COLO829 (cell line): ENCODE measurements at places on chromosomes 3 and 15.
A peak's percentile ranks its signal among the peaks of the same experiment; 100 is the strongest.

DNA sequence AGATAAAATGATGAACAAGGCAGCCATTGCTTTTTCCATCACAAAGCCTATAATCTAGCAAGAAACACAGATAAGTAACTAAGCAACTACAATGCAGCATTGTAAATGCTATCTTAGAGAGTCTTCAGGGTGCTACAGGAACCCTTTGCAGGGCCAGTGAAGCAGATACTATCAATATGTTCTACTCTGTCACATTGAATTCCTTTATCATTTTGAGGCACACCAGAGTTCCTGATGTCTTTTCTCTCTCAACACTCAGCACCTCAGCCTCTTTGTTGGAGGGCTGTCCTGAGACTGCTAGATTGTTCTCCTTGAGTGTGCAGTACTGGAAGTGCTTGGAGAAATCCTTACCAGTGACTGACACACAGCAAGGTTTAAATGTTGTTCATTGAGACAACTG lies 107.4 kb upstream of the MRPL3 start:
- no peak for DNase-seq

GRCh38 chr15:41952013-41952563 lies 20.3 kb downstream of the EHD4 start:
- DNase-seq, result no peak

- DNase-seq, result peak; percentile 32
These were observed 55.8 kb upstream of the FAM98B start for GRCh38 chr15:38398134-38398533.

DNA sequence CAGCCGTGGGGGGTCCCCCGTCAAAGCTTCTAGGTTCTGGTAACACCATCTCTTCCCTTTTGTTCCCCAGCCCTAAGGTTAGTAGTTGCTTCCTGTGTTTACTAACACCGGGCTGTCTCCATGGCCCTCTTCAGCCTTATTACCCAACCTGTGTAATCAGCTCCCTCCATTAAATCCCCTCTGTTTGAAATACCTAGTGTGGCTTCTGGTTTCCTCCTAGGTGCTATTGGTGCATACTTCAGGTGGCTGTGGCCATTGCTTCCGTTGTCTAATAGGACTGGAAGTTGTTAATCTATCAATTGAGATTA lies 35.3 kb downstream of the MOBP start:
- DNase-seq, result no peak

- DNase-seq, result no peak
These were observed 215.7 kb downstream of the FHIT start for GRCh38 chr3:61035573-61035972.

DNA sequence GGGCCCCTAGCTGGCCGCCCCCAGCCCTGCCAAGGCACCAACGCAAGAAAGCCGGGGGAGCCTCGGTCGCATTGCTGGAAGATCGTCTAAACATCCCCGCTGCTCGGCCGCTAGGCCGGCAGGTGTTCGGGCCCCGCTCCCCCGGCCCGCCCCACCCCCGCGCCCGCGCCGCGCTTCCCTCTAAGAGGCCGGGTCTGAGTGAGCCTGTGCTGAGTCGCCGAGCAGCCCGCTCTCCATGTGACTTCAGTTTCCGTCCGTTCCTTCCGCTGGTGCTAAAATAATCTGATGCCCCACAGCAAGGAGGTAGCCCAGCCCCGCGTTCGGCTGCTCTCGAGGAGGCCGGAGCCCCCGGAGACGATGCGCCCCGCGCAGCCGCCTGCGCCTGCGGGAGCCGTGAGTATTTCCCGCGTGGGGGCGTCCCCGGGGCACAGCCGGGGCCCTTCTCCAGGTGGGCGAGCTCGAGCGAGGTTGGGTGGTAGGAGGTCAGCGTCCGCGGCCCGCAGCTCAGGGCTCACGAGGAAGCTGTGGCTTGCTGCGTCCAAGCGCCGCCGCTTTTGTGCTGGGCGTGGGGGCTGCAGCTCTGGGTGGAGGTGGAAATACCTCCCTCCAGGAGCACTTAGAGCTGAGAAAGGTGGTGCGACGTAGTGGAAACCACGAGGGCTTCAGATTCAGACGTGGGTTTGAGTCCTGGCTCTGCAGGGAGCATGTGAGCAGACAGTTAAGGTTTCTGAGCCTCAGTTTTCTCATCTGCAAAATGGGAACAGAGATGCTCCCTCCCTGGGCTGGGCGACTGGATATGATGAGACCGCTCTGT lies at the start of gene NRROS:
TSS of gene NRROS (plus strand) at position 212 of the 814 bp plus-strand sequence. CDS start 14,846 bp downstream, outside the sequence.
- peak; percentile 35 for DNase-seq

DNA sequence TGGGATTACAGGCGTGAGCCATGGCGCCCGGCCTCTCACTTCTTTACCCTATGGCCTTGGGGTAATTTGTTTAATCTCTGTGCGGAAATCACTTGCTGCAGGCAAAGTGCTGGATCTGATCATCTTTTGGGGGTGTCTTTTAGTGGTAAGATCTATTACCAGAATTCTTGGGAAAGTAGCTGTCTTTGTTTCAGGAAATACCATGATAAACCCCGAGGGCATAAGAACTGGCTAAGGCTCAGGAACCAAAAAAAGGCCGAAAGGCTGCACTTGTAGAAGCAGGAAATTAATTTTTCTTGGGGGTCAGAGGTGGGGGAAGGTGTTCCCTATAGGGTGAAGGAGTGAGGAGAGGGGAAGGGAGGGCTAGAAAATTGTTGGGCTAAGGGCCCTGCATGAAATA lies 22.7 kb upstream of the IGF2BP2 start:
- DNase-seq, result no peak

DNA sequence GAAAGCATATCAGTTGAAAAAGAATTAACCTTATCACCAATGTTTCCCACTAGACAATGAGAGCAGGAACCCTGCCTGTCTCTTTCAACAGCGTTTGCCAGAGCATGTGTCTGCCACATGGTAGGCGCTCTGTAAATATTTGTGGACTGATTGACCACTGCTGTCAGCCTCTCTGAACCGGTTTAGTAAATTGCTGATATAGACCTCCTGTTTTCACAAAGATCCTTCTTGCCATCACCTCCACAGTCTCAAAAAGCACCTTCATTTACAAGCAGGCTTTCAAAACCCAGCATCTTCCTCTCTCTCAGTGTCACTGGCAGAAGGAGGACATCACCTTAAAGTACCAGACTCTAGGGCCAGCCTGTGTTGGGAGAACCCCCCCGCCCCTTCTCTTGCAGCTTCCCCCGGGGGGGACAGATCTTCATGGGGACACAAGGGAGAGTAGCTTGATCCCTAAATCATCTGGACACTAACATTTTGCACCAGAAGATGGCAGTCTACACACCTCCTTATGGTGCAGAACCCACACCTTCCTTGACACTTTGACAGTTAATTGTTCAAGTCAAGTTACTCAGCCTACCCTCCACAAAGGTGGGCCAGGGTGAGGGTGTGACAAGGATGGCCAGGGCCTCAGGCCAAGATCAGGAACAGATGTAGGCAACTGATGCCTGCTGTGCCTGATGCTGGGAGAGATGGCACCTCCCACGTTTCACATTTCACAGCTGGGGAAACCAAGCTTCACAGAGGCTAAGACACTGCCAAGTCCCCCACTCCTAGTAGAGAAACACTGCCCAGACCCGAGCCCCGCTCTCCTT lies 37.8 kb upstream of the USP3 start:
- no peak for DNase-seq

DNA sequence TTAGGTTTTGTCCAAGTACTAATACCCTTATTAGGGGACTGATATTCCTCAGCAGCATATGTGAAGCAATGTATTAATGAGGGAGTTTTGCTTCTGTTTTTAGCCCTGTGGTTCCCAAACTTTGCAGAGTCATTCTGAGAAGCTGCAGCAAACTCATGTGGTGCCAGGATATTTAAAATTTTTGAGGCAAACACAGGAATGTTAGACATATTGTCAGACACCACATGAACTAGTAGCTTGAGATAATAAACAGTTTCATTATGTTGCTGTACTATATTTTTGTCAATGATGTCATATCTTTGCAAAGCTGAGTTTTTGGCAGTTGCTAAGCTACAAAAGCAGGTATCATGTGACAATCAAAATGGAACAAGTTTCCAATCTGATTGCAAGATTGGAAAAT lies 36.6 kb downstream of the ATP6V1A start:
- peak; percentile 83 for DNase-seq

DNA sequence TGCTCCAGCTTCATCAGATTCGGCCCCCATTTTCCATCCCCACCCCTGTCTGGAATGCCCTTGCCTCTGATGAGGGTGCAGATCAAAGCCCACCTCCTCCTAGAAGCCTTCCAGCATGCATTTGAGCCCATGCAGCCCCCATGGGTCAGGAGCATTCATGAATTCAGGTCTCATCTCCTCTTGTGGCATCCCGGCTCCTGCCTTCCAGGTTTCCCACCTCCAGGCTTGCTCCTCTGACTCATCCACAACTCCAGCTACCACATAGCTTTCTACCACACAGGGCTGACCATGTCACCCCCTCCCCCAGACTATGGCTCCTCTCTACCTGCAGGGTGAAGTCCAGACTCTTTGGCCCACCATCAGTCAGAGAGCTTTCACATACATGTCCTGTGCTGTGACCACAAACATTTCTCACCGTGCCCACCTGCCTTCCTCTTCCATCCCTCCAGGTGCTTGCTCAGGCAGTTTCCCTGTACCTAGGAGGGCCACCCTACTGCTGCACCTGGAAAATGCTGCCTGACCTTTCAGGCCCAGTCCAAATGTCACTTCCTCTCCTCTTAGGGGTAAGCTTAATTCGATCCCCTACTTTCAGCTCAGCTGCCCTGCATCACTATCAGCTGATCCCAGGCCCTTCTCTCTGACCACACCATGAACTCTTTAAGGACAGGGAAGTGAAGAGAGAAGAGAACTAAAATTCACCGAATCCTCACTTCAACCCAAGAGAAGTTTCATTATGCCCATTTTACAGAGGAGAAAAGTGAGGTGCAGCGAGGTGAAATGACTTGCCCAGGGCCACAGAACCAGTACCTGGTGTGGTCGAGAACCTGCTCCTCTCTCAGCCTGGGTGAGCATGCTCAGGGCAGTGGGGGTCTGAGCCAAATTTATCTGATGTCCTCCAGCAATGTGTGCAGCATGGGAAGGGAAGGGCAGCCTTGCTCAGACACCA lies 13.7 kb upstream of the FGD5 start:
- DNase-seq, result no peak

GRCh38 chr15:77634266-77634962 lies 1.7 kb upstream of the LINGO1 start:
- no peak for DNase-seq

DNA sequence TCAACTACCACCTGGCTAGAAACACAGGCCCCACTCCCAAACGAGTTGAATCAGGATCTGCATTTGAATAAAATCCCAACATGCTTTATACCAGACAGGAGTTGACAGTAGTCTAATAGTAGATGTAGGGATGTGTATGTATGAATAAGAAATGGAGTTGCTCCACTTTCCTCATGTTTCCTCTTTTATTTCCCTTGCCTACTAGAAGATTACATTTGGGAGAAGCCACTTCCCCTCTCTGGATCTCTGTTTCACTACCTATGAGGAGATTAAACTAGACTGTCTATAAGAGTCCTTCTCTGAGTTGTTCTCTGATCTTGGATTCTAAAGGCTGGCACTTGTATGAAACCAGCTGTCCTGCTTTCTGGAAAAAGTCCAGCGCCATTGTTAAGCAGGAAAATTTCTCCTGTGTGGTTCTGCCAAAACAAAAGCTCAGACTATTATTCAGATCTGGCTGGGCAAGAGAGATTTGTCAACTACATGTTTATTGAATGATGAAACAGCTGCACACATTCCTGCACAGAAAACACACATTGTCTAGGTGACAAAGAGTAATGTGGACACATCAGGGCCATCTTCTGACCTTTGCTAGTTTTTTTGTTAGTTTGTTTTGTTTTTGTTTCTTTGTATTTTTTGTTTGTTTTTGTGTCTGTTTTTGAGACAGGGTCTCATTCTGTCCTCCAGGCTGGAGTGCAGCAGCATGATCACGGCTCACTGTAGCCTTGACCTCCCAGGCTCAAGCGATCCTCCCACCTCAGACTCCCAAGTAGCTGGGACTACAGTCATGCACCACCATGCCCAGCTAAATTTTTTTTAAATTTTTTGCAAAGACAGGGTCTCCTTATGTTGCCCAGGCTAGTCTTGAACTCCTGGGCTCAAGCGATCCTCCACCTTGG lies 29.9 kb downstream of the ACP3 start:
- no peak for DNase-seq

- DNase-seq, result no peak
These were observed 76.4 kb downstream of the ZPLD1 start for GRCh38 chr3:102511168-102511567.

GRCh38 chr15:63189941-63190768 lies 749 bp downstream of the RAB8B start:
- DNase-seq, result no peak

DNA sequence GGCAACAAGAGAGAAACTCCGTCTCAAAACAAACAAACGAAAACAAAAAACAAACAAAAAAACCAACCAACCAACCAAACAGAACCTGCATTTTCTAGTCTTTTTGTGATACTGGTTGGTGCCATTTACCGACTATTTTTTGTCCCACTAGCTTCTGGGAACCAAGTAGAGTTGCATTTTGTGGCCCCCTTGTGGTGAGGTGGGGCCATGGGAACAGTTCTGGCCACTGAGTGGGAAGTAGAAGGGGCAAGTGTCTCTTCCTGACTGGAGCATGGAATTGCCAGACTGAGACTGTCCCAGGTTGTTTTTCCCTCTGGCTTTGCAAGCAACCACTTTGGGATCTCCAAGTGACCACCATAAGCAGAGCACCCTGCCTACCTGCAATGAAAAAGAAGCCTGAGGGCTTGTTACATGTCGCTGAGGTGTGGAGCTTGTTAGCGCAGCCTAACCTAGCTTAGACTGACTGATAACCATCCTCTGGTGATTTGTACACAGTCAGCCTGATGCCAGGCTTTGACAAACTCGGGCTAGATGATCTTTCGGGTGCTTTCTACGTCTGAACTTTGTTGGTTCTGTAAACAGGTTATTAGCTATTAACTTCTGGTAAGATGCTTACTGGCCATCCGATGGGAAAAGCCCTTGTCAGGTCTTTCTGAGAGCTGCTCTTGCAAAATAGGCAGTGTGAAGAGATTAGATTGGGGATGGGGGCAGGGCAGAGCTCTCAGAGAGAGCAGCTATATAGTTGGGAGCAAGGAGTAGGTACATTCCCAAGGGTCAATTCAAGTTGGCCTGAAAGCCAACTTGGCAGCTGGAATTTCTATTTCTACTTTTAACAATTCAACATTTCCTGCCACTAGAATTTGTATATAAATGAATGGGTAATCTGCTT lies 172.2 kb downstream of the SSR3 start:
- DNase-seq, result peak; percentile 62

- DNase-seq, result no peak
These were observed 34.8 kb upstream of the FILIP1L start for GRCh38 chr3:100149130-100149529.

DNA sequence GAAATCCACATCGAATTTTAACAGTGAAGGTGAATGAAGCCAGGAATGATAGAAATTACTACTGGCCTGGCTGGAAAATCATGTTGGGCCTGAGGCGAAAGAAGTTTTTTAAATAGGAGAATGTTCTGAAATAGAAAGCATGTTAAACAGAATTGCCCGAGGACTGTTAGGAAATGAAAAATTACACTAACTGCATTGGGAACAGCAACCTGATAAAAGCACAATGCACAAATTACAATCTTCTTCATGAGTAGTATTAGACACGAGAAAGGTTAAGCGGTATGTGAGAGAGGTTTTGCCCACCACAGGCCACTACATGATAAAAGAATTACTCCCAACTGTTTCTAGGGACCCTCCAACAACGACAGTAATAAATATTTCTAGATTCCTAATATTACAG lies 18.9 kb downstream of the GBE1 start:
- DNase-seq, result no peak
